ENCODE measurements at places on chromosomes 6 and 20.

DNA sequence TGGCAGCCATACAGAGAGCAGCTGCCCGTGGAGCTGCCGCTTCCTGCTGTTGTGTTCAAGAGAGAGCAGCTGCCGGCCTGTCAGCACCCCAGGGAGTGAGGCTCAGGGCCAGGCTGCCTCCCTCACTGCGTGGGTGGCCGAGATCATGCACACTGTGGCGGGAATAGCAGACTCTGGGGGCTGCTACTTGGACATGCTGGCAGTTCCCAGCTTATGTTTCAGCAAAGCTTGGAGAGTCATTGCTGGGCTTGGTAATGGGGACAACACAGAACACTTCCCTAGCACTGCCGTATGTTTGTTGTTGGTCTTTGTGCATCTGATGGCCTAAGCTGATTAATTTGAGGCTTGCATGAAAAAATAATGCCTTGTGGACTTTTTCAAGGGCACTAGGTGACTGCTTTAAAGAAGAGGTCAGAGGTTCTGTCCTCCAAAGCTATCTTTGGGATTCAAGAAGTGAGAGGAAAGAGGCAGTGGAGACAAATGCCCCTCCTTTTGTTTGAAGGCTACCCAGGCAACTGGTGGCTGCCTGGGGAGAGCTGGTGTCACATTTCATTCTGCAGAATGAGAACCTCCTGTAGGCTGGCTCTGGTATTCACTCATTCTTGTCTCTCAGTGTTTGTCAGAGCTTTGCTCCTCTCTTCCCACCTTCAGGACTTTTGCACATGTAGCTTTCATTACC, 18.8 kb downstream of the MRAP2 start:
- H3K36me3 ChIP-seq, result no peaks in the 10 kb centered on the region
- no peak overlapping the region for H3K4me3 ChIP-seq
- no peak overlapping the region for H3K27ac ChIP-seq
- DNase-seq, result no peak

DNA sequence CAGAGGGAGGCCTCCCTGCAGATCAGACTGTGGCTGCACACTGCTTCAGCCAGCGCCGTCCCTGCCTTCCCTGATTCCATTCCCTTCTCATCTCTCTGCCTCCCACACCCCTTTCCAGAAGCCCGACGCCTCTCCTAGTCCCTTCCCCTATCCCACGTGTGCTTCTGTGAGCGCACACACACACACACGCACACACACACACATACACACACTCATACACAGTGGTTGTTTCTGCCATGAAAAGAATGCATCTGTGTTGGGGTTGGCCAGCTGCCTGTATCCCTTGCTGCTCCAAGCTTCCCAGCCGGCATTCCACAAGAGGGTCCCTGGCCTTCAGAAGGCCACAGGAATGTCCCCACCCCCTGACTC, 51.7 kb downstream of the MOCS1 start:
- H3K27me3 ChIP-seq, result no peaks in the 10 kb centered on the region
- no peaks in the 10 kb centered on the region for H3K36me3 ChIP-seq

- H3K27ac ChIP-seq, result no peak overlapping the region
- no peak overlapping the region for H3K4me3 ChIP-seq
- DNase-seq, result no peak
- no peaks in the 10 kb centered on the region for H3K4me1 ChIP-seq
Measured at GRCh38 chr6:83044091-83044768, 21.4 kb downstream of the UBE3D start.

DNA sequence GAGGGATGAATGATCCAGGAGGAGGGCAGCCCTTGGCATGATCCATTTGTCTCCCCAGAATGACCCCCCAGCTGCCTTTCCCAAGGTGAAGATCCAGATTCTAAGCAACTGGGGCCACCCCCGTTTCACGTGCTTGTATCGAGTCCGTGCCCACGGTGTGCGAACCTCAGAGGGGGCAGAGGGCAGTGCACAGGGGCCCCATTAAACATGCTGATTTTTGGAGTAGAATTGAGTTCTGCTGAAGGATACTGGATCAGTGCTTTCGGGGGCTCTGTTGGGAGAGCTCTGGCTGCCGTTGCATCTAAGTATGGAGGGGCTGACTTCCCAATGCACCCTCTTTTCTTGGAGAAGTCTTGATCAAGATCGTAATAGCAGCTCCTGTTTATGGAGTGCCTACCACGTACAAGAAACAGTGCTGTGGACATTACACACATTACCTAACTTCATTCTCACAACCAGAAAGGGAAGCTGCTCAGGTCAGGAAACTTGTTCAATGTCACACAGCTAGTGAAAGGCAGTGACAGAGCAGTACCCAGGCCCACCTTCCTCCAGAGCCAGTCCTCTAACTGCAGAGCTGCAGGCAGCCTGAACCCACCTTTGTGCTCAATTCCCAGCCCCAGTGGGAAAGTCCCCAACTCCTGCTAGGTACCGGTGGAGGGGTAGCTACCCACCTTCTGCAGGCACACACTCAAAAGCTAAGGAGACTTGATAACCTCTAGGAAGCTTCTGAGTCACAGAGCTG, 5.4 kb downstream of the SPAG4 start:
- no peak overlapping the region for H3K4me3 ChIP-seq
- H3K36me3 ChIP-seq, result peaks cover 9% of the 10 kb centered on the region
- H3K4me1 ChIP-seq, result peaks cover 31% of the 10 kb centered on the region
- DNase-seq, result no peak
- H3K27me3 ChIP-seq, result no peaks in the 10 kb centered on the region

All from effector memory CD4-positive, alpha-beta T cell (primary cell).